Activated T-helper 1 cell treated with anti-CD3 and anti-CD28 coated beads, Interleukin-12 subunit alpha, Interleukin-12 subunit beta, Interleukin-2, Interleukin-4 antibody, amounts not matched to agents 30 ng/mL and 10 ng/mL and 1 ng/mL, durations not matched to agents 14 hours and 24 hours and 36 hours (primary cell): ENCODE measurements at places on chromosomes 12 and 14. TPM values are rescaled to one million over a fixed set of nuclear protein-coding genes. Genes with fewer than 3 reads are reported as not detected.

SERPINA10 gene
- not detected in 2 replicates for total RNA-seq

CLEC2B gene
- total RNA-seq, result 13.1 and 14.3 TPM in 2 replicates

SERPINA9 gene
- not detected in 2 replicates for total RNA-seq

PRIMA1 gene
- total RNA-seq, result not detected in 2 replicates

CD69 gene
- 90.5 and 93.2 TPM in 2 replicates for total RNA-seq

ZDHHC22 gene
- not detected in 2 replicates for total RNA-seq

OR4N2 gene
- total RNA-seq, result not detected in 2 replicates

BHLHE41 gene
- total RNA-seq, result not detected in 2 replicates

FOXM1 gene
- total RNA-seq, result 72.6 and 75.9 TPM in 2 replicates

RNASE1 gene
- total RNA-seq, result not detected in 2 replicates

AMN1 gene
- total RNA-seq, result 3.1 and 3.4 TPM in 2 replicates

ERP27 gene
- 2.2 and 2.3 TPM in 2 replicates for total RNA-seq

SIX4 gene
- 0.57 and 1.1 TPM in 2 replicates for total RNA-seq

ART4 gene
- total RNA-seq, result not detected in 2 replicates

CELA1 gene
- not detected in 2 replicates for total RNA-seq

TIGAR gene
- 14.4 TPM in 2 replicates for total RNA-seq

MED6 gene
- 59.3 and 63.7 TPM in 2 replicates for total RNA-seq

WNT1 gene
- 0.21 and 0.24 TPM in 2 replicates for total RNA-seq

OR6C2 gene
- total RNA-seq, result not detected in 2 replicates

LHX5 gene
- total RNA-seq, result not detected in 2 replicates

GYS2 gene
- 0.16 TPM in 1 of 2 replicates, not detected in the other for total RNA-seq

ENDOU gene
- total RNA-seq, result not detected in 2 replicates
